Right hindlimb (tissue), 1 donor: ENCODE measurements at places on chromosomes 16 and 17.

DNA sequence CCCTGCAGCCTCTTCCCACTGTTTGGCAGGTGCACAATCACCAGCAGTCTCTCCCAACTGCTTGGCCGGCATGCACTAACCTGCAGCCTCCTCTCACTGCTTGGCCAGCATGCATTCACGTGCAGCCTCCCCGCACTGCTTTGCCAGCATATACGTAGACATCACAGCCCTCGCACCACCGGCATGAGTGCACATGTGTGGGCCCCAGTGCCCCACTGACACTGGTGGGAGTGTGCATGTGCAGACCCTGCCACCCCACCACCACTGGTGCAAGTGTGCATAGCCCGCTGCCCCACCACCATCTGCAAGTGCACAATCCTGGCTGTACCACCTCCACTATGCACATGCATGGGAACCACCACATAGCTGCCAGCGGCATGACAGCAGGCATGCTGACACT is 127.5 kb upstream of the SOX9 start:
- no peak for DNase-seq

DNA sequence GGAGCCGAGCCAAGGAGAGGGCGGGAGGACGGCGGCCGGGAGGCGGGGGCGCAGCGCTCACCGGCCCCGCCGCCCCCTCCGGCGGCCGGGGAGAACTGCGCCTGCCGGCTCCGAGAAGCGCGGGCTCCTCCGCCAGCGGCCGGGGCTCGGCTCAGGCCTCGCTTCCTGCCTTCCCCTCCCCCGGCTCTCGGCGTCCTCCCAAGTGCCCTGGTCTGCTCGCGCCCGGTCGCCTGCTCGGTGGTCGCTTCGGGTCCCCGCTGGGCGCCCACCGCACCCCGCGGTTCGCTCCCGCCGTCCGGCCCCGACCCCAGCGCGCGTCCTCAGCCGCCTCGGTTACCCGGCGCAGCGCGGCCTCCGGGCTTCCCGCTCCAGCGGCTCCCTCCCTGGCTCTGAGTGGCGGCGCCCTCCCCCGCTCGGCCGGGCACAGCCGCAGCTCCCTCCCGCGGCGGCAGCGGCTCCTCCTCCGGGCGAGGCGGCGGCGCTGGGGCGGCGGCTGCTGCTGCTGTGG is 313 bp downstream of the UBTF start:
- no peak for DNase-seq

GRCh38 chr16:74030000-74030706 is 266.5 kb upstream of the PSMD7 start:
- DNase-seq, result no peak

DNA sequence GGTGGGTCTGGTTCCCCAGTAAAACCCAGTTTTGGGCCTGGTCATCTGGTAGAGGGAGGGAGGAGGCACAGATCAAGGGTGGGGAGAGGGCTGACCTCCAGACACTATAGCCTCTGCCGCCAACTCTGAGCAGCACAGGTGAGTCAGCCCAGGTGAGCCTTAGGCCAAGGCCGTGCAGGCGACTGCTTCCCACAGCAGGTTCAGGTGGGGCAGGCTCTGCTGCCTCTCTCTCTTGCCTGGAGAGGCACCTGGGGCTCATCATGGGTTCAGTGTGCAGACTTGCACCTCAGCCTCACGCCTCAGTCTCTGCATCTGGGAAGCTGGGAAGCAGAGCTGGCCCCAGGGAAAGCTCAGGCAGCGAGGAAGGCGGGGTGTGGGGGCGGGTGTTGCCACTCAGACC is 37.8 kb upstream of the IL34 start:
- no peak for DNase-seq

- peak; percentile 61 for DNase-seq
Observed at GRCh38 chr16:23408823-23409298, 44.1 kb downstream of the COG7 start.

- no peak for DNase-seq
Observed at GRCh38 chr16:53936052-53936451, 232.1 kb downstream of the FTO start.

- no peak for DNase-seq
Observed at GRCh38 chr16:996681-997080, 15.1 kb downstream of the SOX8 start.

- DNase-seq, result no peak
Observed at GRCh38 chr17:74568106-74568873, 981 bp upstream of the CD300H start.

- DNase-seq, result no peak
Observed at GRCh38 chr17:79544142-79544914, 66.5 kb downstream of the RBFOX3 start.

DNA sequence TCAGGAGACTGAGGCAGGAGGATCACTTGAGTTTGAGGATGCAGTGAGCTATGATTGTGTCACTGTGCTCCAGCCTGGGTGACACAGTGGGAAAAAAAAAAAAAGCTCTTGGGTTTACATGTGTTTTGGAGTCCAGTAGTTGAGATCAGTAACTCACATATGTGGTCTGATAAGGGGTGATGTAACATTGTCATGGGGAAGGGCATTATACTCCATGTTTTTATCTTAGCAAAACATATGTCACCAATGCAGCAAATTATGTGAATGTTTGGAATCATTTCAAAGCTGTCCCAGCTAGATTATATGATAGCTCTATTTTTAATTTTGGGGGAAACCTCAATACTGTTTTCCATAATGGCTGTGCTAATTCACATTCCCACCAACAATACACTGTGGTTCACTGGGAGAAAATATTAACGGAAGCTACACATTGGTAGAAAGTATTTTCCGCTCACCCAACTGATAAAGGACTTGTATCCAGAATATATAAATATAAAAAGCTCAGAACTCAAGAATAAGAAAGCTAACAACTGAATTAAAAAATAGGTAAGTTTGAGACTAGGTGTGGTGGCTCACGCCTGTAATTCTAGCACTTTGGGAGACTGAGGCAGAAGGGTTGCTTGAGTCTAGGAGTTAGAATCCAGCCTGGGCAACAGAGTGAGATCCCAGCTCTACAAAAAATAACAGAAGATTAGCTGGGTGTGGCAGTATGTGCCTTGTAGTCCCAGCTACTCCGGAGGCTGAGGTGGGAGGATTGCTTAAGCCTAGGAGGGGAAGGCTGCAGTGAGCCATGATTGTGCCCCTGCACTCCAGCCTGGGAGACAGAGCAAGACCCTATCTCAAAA is 224.1 kb upstream of the TBX2 start:
- no peak for DNase-seq

DNA sequence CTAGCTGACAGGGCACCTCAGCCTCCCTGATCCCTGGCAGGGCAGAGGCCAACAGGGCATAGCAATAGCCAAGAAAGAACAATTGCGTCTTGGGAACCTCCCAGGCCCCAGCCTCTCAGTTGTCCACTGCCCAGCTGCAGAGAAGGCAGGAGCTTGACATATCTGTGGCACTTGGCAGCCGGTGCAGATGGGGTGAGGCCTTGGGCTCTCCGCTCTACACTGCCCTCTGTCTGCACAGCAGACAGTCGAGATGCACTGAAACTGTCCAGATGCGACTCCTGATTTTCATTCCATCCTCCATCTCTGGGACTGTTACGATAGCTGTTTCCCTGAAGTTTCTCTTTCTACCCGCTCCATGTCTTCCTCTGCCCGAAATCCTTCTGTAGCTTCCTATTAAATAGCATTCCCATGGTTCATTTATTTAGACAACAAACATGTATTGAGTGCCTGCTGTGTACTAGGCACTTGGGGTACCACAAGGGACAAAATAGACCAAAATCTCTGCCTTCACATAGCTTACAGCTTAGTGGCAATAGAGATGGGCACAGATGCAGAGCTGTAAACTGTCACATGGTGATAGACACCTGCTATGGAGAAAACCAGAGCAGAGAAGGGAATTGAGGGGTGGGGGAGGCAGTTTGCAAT is 3.3 kb downstream of the POLR3E start:
- DNase-seq, result peak; percentile 49
